Heart left ventricle (tissue), 16 donors: ENCODE measurements at places on chromosomes 1 and 21. TPM values are rescaled to one million over a fixed set of nuclear protein-coding genes. Genes with fewer than 3 reads are reported as not detected.

- H3K27ac ChIP-seq, result no peak overlapping the region
- no peak for DNase-seq
- H3K36me3 ChIP-seq, result no peaks in the 10 kb centered on the region
- H3K4me3 ChIP-seq, result no peak overlapping the region
- no peaks in the 10 kb centered on the region for H3K4me1 ChIP-seq
These were observed 34.3 kb upstream of the SIM2 start for GRCh38 chr21:36664662-36664990.

DNA sequence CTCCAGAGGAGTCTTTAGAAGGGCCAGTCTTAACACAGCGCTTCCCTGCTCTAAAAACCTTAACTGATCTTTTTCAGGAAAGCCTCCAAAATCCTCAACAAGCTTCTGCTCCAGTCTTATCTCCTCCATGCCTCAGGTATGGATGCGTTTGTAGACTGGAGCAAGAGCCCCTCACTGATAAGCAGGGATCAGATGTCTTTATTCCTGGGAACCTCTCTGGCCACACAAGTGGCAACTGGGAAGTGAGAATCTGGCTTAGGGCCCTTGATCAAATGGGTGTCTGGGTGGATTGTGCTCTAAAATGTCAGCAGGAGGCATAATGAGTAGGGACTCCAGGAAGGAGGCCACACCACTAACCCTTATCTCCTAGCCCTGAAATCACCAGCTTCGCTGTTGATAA is 1.4 kb downstream of the ZBTB8A start:
- no peaks in the 10 kb centered on the region for H3K36me3 ChIP-seq
- H3K4me1 ChIP-seq, result peaks cover 10% of the 10 kb centered on the region
- H3K27ac ChIP-seq, result no peak overlapping the region

DNA sequence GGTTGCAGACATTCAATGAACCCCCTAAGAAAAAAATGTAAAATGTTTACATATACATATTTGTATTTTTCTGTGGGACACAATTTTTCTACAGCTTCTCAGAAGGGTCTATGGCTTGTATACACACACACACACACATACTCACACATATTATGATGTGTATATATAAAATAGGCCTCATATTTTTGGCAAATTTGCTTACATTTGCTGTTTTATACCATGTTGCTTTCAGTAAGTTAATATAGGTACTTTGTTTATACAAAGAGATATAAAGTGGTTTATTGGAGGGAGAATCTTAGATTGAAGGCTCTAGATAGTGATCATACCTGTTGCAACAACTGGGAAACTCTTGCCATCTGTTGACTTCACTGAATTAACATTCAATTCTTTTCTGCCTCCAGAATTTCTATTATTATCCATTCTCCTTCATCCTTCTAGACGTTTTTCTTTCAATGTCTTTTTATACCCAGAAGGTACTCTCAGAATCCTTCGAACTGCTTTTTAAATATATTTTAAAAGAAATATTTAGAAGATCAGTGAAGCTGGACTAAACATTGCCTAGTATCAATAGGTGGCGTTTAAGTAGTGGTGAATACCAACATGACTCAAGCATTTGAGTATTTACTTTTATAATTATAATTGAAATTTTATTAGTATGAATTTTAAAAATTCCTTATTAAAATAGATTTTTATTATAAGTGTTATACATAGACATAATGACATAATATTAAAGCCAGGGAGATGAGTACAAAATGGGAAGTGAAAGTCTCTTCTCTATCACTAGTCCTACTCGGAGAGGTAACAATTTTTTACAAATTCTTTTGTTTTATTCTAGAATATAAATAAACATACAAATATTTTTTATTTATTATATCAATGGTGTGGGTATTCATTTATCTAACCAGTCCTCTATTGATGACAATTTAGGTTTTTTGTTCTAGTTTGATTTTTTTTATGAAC is 10.2 kb downstream of the CD55 start:
- H3K27me3 ChIP-seq, result no peaks in the 10 kb centered on the region
- H3K4me3 ChIP-seq, result no peak overlapping the region
- no peak for DNase-seq
- H3K36me3 ChIP-seq, result peaks cover 11% of the 10 kb centered on the region
- H3K27ac ChIP-seq, result no peak overlapping the region
- H3K4me1 ChIP-seq, result no peaks in the 10 kb centered on the region

- no peaks in the 10 kb centered on the region for H3K36me3 ChIP-seq
- peaks cover 4% of the 10 kb centered on the region for H3K4me1 ChIP-seq
- no peak for DNase-seq
- no peak overlapping the region for H3K27ac ChIP-seq
- H3K4me3 ChIP-seq, result no peak overlapping the region
- H3K27me3 ChIP-seq, result no peaks in the 10 kb centered on the region
These were observed 50.7 kb downstream of the VAV3 start for GRCh38 chr1:107914119-107914765.

- DNase-seq, result peak; percentile 69
- H3K27me3 ChIP-seq, result no peaks in the 10 kb centered on the region
- H3K27ac ChIP-seq, result no peak overlapping the region
These were observed 119.8 kb downstream of the SIK1 start for GRCh38 chr21:43306911-43307676.

DNA sequence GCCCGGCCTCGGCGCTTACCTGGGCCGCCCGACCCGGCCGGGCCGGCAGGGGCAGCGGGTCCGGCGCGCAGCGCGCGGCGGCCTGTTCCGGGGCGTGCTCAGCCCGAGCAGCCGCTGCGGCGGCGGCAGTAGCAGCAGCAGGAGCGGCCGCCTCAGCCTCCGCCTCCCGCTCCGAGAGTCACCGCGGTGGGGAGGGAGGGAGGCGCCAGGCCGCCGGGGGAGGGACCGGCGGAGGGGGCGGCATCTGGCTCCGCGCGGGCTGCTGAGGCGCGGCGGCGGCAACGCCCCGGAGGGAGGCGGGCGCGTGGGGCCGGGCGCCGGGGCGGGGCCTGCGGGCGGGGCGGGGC is at the start of gene CTNNBIP1:
Gene CTNNBIP1 (minus strand): TSS at position 194 of the 347 bp plus-strand sequence. CDS start 38,205 bp downstream, outside the sequence.
- no peak for DNase-seq
- H3K4me3 ChIP-seq, result peak within 1 kb of the TSS; percentile 67
- H3K4me1 ChIP-seq, result peaks cover 20% of the 10 kb centered on the region
- no peaks in the 10 kb centered on the region for H3K27me3 ChIP-seq
- no peaks in the 10 kb centered on the region for H3K36me3 ChIP-seq

DNA sequence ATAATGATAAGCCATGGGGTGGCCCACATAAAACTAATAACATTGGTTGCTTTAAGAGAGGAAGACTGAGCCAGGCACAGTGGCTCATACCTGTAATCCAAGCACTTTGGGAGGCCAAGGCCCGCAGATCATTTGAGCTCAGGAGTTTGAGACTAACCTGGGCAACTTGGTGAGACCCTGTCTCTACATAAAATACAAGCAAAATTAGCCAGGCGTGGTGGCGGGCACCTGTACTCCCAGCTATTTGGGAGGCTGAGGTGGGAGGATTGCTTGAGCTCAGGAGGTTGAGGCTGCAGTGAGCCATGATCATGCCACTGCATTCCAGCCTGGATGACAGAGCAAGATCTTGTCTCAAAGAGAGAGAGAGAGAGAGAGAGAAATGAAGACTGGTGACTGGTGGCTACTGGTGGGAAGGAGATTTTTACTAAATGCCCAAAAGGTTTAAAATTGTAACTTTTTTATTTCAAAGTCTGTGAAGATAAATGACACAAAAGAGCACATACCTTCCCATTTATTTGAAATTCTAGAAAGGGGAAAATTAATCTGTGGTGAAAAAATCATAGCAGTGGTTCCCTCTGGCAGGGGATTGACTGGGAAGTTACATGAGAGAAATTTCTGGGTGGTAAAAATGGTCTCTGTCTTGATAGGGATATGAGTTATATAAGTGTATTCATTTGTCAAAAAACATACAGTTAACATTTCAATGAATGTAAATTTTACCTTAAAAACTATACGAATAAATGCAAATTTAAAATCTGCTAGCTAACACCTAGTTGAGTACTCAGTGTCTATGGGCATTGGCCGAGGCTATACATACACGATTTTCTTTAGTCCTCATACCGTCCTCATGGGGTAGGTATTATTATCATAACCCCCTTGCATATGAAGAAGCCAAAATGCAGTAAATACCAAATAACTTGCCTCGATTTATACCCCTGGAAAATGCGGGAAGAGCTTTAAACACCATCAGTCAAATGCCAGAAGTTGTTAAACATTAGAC is 2.2 kb upstream of the NBPF1 start:
- no peak overlapping the region for H3K4me3 ChIP-seq
- peaks cover 17% of the 10 kb centered on the region for H3K36me3 ChIP-seq
- no peaks in the 10 kb centered on the region for H3K27me3 ChIP-seq
- H3K4me1 ChIP-seq, result peaks cover 19% of the 10 kb centered on the region
- no peak overlapping the region for H3K27ac ChIP-seq
- no peak for DNase-seq

DNA sequence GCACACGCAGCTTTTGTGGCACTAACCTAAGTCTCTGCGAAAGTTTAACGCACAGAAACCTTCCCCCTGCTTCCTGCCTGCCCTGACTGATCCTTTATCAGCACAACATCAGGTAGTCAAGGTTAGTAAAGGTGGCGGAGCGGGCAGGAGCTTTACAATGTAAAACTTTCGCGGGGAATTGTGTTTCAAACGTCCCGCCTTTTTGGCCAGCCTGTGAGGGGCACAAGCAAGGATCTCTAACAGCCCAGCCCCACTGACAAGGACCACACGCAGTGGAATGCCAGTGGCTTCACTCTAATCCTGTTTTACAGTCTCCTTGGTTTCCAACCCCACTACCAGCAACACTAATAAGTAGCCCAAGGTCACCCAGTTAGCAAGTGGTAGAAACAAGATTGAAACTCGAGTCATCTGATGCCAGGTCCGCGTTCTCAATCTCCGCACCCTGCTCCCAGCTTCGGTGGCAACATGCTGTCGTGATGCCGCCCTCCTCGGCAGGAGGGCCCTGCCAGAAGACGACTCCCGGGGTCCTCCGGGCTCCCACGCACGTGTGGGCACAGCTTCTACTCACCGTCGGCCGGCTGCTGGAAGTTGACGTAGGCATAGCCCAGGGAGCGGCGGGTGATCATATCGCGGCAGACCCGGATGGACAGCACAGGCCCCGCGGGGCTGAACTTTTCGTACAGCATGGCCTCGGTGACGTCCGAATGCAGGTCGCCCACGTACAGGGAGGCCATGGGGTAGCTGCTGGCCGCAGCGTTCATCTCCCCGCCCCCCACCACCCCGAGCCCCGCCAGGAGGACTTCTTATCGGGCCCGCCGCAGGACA is 1.2 kb downstream of the PABPC4 start:
- peak overlapping the region; percentile 87 for H3K27ac ChIP-seq
- H3K27me3 ChIP-seq, result no peaks in the 10 kb centered on the region
- H3K4me3 ChIP-seq, result peak overlapping the region; percentile 73
- DNase-seq, result peak; percentile 86

TMEM52 gene
- total RNA-seq, result 0.60 TPM

DNA sequence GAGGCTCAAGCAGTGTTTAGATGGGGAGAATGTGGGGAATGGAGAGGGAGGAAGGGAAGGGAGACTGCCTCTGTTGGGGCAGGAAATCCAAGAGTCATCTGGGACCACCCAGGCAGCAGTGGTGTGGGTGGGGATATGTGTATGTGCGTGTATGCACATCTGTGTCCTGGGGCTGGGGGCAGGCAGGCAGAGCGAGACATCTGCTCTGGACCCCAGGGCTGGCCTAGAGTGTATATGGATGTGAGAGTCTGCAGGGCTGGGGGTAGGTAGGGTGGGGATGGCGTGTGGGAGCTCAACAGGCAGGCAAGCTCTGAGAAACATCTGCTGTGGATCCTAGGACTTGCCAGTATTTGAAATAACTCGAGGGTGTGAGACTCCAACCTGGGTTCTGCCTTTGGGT is 3.5 kb downstream of the PTCH2 start:
- H3K36me3 ChIP-seq, result no peaks in the 10 kb centered on the region
- H3K27me3 ChIP-seq, result no peaks in the 10 kb centered on the region
- H3K4me3 ChIP-seq, result no peak overlapping the region
- peaks cover 17% of the 10 kb centered on the region for H3K4me1 ChIP-seq

- peak overlapping the region; percentile 52 for H3K27ac ChIP-seq
- no peaks in the 10 kb centered on the region for H3K27me3 ChIP-seq
- no peaks in the 10 kb centered on the region for H3K36me3 ChIP-seq
- peaks cover 17% of the 10 kb centered on the region for H3K4me1 ChIP-seq
- no peak overlapping the region for H3K4me3 ChIP-seq
- no peak for DNase-seq
These were observed 144.5 kb upstream of the TMEM51 start for GRCh38 chr1:15008783-15009729.

DNA sequence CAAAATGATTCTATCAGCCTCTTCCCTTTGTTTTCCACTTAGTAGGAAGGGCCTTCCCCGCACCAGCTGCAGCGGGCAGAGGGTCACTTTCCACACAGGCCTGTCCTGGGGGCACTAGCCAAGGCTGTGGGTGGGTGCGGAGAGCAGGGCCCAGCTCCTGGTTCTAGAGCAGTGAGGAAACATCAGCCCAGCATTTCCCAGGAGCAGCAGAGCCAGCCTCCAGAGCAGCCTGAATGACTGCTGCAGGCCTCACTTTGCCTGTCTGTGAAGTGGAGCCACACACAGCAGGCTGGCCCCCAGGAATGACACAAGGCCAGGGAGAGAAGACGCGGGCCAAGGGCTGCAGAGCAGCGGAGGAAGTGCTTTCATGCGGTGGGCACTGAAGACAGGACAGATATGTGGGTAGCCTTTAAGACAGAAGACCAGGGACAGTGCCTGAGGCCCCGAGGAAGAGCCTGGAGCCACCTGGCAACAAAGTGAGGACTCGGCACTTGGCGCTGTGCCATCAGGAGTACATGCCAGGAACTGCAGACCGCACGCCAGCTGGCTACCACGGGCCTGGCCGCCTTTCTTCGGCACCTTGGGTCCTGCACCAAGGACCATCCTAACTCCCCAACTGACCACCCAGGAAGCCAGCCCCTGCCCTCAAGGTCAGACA is 42.0 kb downstream of the ACOT7 start:
- no peaks in the 10 kb centered on the region for H3K27me3 ChIP-seq
- H3K27ac ChIP-seq, result no peak overlapping the region
- no peaks in the 10 kb centered on the region for H3K36me3 ChIP-seq
- no peak overlapping the region for H3K4me3 ChIP-seq

PLEKHA6 gene
- total RNA-seq, result 15.2 TPM

GRCh38 chr1:89065079-89065868 is at the start of gene GBP1:
Gene GBP1 (minus strand): TSS chr1:89065208. CDS start chr1:89063234, 1,974 bp downstream.
- peak within 1 kb of the TSS; percentile 63 for H3K27ac ChIP-seq
- no peaks in the 10 kb centered on the region for H3K27me3 ChIP-seq
- peaks cover 18% of the 10 kb centered on the region for H3K36me3 ChIP-seq
- peaks cover 35% of the 10 kb centered on the region for H3K4me1 ChIP-seq

DNA sequence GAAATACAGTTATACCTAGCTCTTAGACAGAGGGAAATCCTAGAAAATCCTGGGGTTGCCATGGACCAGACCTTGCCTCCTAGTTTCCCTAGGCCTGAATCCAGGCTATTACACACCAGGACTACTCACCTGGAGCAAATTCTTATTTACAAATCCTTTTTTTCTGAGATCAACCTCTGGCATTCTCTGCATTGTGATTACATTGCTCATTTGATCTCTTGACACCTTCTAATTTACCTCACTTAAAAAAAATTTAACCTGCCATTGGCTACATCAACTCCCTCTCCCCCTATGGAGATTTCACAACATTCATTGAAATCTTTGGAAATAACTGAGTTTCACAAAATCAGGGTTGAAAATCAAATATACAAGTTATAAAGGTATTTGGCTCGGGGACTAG is 2.9 kb upstream of the C1orf105 start:
- H3K4me1 ChIP-seq, result peaks cover 5% of the 10 kb centered on the region
- H3K27me3 ChIP-seq, result no peaks in the 10 kb centered on the region
- no peaks in the 10 kb centered on the region for H3K36me3 ChIP-seq
